ENCODE measurements at places on chromosomes 6 and 20.

DNA sequence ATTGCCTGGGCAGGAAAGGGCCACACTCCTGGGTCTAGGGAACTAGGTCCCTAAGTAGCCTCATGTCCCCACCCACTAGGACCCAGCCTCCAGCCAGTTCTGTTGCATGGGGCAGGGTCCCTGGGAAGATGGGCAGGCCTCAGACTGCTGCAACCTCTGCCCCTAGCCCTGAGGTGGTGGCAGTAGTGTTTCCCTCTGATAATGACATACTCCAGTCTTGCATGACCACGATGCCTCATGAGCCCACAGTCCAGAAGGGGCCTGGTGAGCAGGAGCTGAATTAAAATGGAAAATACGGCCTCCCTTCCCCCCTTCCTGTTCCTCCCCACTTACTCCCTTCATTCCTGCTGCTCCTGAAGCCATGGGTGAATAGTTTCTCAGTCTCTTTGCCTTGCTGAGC, 36.0 kb upstream of the SCRT2 start:
- no peak for DNase-seq

- no peak for DNase-seq
Measured at GRCh38 chr6:139051396-139052060, 23.0 kb downstream of the ABRACL start.

GRCh38 chr20:25148181-25148981, 47.1 kb upstream of the ENTPD6 start:
- DNase-seq: no peak

DNA sequence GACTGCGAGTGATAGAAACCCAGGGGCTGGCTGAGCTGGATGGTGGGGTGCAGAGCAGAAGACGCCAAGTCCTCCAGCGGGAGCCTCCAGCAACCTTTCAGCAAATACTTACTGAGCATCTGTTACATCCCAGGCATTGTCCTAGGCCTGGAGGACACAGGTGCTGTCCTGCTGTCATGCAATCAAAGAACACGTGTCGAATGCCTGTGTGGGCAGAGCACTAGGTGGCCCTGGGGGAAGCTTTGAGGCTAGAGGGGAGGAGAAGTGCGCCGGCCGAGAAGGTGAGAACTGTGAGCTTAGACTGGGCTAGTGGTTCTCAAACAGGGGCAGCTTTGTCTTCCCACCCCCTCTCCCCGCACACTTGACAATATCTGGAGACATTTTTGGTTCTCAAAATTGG, 233.6 kb downstream of the BMP7 start:
- no peak for DNase-seq

DNA sequence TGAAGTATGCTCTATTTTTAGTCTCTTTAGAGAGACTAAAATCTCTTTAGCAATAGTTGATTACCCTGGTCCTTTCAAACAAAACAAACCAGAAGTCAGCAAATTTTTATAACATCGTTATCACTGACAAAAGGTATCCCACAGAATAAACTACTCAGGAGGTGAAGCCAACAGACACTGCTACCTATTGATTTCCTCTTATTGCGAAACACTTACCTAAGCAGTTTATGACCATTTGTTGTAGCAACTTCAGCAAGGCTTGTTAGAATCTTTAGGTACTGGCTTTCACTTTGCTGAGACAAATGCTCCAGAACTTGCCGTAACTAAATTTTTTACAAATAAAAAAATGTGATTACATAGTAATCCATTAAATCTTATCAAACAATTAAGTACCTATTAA, 64.4 kb downstream of the HACE1 start:
- no peak for DNase-seq

- no peak for DNase-seq
Measured at GRCh38 chr20:54716174-54716747, 240.9 kb downstream of the DOK5 start.

DNA sequence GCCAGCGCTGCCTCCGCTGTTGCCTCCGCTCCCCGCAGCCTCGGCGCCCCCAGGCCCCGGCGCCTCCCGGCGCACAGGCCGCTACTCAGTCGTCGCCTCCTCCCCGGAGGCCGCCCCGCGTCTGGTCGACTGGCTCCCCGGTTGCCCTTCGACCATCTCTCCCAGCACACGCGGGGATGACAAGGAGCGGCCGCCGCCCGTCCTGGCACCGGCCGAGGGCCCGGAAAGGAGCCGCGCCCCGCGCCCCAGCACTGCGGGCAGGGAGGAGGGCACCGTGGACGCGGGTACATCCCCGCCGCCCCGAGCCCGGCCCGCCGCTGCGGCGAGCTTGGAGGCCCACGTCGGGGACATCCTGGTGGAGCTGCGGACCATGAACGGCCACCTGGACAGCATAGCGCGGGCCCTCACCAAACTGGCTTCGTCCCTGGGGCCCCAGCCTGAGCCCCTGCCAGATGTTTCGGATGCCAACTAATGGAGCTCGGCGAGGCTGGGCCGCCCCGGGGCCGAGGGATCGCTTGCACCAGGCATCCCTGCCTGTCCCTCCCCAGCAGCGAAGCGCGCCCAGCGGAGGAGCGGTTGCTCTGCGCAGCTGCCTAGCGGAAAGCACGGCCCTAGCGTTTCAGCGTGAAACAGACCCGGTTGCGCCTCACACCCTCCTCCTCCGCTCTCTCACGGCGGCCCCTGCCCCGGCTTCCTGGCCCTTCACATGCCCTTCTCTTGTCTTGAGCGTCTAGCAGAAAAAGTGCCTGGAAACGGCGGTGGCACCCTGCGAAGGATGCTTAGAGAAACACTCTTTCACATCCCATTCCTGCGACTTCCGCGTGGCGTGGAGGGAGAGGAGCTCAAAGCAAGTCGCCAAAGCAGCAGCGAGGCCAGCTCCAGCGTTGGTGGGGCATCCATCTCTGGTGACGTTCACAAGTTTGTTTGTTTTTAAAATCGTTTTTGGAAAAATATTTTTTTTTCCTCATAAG, 285.8 kb upstream of the SUPT3H start:
- DNase-seq: no peak

DNA sequence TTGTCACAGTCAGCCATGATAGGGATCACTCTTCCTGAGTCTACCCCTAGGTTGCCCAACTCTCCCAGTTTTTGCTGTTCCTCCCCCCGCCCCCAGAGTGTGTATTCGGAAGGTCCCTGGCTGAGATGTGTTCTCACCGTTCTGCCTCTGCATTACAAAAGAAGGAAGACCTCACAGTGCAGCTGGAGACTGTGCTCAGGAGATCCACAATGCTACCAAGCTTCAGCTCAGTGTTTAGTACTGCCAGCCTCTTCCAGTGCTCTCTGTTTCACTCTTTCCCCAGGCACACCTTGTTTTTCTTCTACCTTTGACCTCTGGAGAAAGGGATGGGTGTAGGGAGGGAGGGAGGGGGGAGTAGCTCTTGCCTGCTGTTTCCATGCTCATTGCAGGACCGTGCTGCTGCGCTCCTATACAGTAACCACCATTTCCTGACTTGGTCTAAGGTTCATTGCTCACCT, 13.4 kb upstream of the MOCS1 start:
- DNase-seq: no peak

- no peak for DNase-seq
Measured at GRCh38 chr6:152588456-152588855, 48.7 kb downstream of the SYNE1 start.

DNA sequence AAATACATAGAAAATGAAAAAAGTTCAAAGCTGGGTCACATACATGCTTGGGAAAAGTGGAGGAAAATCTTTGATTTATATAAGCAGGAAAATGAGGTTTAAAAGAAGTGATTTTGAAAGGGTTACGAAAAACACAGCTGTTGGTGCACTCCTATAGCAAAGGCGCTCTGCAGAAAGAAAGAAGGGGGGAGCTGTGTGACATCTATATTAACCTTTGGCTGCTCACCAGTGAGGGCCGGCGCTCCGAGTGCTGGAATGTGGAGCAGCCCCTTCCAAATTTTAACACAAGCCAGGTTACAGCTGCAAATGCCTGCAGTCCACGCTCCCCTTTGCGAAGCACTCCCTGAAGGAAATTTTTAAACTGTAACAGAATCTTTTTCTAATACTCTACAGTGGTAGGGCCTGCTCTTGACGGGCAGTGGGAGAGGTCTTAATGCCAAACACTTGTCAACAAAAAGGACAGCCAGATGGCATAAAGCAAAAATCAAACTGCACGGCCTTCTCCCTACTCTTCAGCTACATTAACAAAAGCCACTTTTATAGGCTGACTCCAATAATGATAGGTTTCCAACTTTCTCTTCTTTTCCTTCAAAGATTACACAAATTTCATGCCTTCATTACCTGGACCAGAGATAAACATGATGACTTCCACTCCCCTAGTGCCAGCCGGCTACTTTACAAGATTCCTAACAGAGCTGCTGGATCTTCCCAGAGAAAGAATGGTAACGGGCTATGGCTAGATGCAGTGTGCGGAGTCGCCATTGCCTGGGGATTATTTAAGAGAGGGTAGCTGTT, 4.8 kb downstream of the BMP7 start:
- DNase-seq: no peak

GRCh38 chr20:48463916-48464315, 363.9 kb downstream of the PREX1 start:
- no peak for DNase-seq

- peak; percentile 90 for DNase-seq
Measured at GRCh38 chr20:11890331-11891076, 27.2 kb upstream of the BTBD3 start.

- DNase-seq: no peak
Measured at GRCh38 chr6:57163956-57164355, 8.2 kb upstream of the BAG2 start.

DNA sequence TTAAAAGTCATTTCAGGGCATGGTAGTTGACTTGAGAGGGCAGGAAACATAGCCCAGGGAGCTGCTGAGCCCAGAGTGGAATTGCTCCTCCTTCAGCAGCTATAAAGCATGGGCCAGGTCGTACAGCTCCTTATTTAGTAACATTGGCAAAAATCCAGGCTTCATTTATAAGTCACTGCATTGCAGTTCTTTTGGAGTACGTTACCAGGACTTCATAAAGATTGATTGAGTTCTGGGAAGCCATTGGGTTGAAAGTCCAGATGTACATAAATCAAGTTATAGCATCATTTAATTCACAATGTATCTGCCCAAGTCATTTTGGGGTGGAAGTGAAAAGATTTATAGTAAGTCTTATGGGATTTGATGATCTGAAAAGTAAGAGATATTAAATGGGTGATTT, 53.0 kb upstream of the ANKEF1 start:
- no peak for DNase-seq

- no peak for DNase-seq
Measured at GRCh38 chr6:34275128-34275804, 26.5 kb upstream of the SMIM29 start.

DNA sequence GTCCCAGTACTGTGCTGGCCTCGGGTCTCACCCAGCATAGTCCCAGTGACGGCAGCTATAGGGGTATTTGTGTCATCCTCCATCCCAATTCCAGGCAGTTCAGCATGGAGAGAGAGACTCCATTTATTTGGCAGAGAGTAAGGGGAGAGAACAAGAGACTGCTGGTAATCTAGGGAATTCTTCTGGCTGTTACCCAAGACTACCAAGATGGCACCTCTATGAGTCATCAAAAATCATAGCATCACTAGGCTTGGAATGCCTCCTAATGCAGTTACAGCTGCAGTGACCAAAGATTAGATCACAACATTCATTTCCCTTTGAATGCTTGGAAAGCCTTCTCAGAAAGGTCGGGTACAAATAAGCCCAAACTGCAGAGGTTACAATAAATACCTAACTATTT, 660.4 kb upstream of the FLRT3 start:
- DNase-seq: no peak

- no peak for DNase-seq
Measured at GRCh38 chr20:25676164-25676809, 20.4 kb downstream of the ZNF337 start.

DNA sequence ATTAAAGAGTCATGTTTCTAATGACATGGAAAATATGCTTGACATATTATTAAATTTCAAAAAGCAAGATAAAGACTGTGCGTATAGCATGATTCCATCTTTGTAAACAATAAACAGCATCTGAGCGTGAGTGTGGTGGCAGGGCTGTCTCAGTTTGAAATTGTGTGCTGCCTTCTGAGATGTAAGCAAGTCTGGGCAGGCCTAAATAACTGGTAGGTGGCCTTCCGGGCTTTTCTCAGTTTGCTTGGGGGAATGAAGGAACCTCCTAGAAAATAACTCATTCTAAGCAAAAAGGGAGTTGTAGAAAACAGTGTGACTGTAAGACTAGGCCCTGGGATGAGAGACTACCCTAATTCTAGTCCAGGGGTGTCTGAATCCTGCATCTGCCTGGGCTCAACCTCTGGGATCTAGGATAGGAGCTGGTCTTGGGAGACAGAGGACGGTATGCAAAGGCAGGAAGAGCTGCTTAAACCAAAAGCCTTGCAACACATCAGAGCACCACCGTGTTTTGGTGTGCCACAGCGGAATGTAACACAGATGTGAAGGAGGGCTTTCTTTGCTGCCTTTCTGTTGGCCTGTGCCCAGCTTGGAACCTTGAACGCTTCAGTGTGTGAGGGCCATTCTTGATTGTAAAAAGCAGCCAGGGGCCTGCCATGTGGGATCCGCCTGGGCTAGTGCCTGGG, 63.5 kb upstream of the L3MBTL3 start:
- no peak for DNase-seq

- no peak for DNase-seq
Measured at GRCh38 chr20:24872291-24873024, 76.6 kb upstream of the CST7 start.

DNA sequence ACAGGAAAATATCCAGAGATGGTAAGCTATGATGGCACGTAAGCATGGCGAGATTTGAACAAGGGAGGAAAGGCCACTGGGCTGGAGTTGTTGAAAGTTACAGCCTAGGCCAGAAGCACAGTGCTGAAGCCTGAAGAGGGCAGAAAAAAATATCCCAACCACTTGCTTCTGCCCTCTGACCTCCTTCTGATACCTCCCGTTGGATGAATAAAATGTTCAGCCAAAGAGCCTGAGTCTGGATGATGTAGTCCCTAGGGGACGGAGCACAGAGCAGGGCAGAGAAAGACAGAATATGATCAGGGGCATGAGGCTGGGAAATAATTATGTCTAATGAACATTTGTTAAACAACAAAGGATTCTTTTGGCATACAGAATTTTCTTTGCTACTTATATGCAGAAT, 19.7 kb downstream of the KLHL31 start:
- DNase-seq: no peak

GRCh38 chr6:96015518-96016333, at the start of gene FUT9:
TSS of gene FUT9 (plus strand) at chr6:96015974. CDS start at chr6:96203156, 187,182 bp downstream.
- no peak for DNase-seq

GRCh38 chr6:3221578-3221977, 5.9 kb downstream of the TUBB2B start:
- no peak for DNase-seq

- DNase-seq: no peak
Measured at GRCh38 chr6:34093854-34094430, 51.9 kb downstream of the GRM4 start.

GRCh38 chr6:470051-470900, 78.7 kb downstream of the IRF4 start:
- no peak for DNase-seq

GRCh38 chr6:40727271-40727670, 140.1 kb upstream of the LRFN2 start:
- no peak for DNase-seq

DNA sequence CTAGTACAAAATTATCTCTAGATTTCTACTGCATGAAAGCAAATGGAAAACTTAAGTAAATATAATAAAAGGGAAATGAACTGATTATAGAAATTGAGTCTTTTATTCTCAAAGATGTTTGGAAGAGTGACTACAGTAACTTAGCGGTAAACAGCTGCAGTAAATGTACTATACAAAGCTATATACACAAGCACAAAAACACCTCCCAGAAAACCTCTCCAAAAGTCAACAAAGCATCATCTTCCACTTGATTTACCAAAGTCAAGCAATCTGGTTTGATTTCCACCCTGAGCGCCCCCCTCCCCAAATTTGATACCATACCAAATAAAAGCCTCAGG, 142.1 kb upstream of the SHLD1 start:
- no peak for DNase-seq

Measured in HTR-8/SVneo (cell line).